ENCODE measurements at places on chromosomes 6 and 20. TPM values are rescaled to one million over a fixed set of nuclear protein-coding genes. Genes with fewer than 3 reads are reported as not detected.

- no peak for DNase-seq
These were observed 56.0 kb downstream of the IRF4 start for GRCh38 chr6:447381-448165.

GRCh38 chr6:135215160-135215559 is 34.1 kb downstream of the MYB start:
- no peak for DNase-seq

GRCh38 chr6:159602431-159603041 is 90.5 kb downstream of the SOD2 start:
- no peak for DNase-seq

- DNase-seq, result no peak
These were observed 1.3 kb downstream of the C6orf141 start for GRCh38 chr6:49551866-49552129.

DNA sequence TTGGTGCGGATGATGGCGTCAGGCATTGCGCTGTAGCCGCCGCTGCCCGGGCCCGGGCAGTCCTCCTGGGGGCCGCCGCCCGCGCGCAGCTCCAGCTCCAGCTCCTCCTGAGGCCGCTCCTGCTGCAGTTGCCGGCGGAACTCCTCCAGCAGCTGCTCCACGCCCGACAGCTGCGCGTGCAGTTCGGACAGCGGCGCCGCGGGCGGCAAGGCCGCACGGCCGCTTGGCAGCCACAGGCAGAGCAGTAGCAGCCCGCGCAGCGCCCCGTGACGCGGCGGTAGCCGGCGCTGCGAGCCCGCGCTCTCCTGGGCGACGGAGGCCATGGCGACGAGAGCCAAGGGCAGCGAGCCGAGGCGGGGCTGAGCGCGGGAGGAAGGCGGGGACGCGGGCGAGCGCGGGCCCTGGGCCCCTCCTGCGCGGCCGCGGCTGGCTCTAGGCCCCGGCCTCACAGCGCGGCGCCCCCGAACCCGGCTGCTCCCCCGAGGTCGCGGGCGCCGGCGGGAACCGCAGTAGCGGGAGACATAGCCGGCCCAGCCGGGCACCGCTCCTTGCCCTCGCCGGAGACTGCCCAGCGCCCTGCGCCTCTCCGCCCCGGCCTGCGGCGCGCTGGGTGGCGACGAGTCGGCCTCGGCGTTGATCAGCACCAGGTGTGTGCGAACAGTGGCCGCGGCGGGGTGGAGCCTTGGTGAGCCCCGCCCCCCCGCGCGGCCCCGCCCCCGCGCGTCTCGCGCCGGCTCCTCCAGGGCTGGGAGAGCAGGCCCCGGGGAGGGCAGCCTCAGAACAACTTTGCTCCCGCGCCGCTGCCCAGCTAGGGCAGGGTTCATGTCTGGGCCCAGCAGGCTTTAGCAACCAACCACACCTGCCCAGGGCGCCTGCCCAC is at the start of gene LRP11:
TSS of gene LRP11 (minus strand) at position 662 of the 880 bp plus-strand sequence. CDS start at position 323, 339 bp downstream.
- no peak for DNase-seq

DNA sequence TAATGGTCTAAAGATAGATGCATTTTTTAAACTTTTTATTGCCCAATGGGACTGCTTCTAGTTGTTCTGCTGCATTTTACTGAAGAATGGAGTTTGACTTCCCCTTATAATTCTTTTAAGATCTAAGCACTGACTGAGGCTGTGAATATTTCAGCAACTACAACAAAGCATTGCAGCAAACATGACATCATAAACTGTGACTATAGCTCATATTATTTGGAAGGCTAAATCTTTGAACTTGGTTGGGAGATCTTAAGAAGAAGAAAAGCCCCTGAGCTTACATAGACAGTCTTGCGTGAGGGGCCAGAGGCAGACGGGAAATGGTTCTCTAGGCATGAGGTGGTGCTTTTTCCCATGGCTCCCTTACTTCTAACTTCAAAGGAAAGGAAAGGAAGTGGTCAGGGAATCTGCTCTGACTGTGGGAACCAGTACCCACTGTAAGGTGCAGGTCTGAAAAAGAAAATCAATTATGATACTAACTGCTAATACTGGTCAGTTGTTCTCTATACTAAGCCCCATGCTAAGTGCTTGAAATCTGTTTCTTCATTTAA is 14.8 kb downstream of the HEY2 start:
- DNase-seq, result no peak

GRCh38 chr6:136521427-136521826 is 28.8 kb downstream of the MAP7 start:
- DNase-seq, result no peak

- peak; percentile 1 for DNase-seq
These were observed 23.6 kb downstream of the DDX43 start for GRCh38 chr6:73418081-73418741.

GRCh38 chr6:66376001-66376400 is 669.0 kb upstream of the EYS start:
- no peak for DNase-seq

- DNase-seq, result no peak
These were observed 97.8 kb upstream of the JAG1 start for GRCh38 chr20:10771435-10772140.

DNA sequence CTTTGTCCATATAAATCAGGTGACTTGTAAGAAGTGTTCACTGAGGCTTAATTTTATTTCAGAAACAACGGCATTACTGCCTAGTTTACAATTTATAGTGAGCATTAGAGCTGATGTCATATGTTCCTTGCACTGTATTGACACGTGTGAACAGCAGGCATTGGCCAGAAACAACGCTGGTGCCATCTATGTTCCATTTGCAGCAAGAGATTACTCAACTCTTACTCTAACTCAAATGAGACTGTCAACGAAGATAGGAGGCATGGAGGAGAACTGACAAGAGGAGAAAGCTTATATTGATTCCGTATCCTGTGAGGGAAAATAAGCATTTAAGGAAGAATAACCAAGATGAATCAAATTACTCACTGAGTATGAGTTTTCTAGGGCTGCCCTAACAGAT is 48.4 kb downstream of the MTFR2 start:
- no peak for DNase-seq

DNA sequence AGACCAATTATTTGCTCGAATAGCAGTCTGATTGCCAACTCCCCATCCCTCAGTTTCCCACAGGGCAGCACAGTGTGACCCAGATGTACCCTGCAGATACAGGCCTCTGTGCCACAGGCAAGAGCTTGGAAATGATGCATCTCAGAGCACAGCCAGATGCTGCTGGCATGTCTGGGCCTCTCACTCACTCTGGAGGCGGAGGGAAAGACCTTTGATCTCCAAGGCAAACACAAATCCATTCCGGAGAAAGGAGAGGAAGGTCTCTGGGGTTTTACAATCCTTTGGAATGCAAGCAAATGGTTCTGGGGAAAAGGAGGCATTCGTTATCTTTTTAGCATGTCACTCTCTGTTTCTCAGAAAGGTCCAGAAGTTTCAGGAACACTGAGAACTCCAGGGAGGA is 74.2 kb downstream of the RIOK1 start:
- DNase-seq, result no peak

DNA sequence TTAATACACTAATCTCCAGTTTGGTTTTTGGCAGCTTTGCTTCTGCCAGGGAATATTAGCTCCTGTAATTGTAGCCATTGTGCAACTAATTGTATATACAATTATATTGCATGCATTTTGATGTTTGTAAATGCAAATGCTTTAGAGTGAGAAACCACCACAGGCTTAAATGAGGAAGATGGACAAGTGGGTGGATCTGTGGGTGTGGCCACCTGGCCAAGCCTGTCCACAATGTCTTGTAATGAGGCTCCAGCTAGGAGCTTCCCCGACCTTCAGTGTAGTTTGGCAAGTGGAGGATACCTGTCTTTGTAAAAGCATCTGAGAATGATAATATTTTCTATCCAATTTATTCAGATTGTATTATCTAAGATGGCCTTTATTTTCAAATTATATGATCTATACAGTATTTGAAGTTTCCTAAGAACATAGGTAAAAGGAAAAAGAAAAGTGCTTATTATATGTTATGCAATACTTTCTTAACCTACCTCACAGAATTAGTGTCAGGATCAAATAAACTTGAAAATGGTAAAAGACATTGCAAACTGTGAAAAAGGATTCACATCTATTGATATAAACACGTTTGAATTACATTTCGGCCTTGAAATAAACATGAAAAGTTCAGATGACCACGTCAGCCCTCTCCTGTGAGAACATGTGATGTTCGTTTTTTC is 49.3 kb upstream of the ARID1B start:
- DNase-seq, result no peak

GRCh38 chr6:85568411-85568810 is 25.2 kb downstream of the SNX14 start:
- DNase-seq, result no peak

DNA sequence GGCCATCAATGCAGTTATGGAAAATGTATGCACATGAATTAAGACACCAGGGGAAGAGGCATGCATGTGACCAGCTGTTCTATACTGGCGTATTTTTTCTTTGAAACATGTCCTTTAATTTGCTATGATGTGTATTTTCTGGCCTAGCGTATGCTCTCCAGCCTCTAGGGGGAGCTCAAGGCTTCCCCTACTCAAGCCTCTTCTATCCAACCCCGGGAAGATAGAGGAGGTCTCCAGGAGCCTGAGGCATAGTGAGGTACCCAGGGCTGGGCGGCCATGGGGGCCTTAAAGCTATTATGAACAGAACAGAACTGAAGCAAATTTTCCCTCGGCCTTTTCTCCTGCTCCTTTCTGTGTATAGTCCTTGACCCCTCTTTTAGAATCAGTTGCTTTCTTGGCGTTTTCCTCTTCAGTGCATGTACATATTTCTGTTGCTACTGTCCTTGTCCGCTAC is 528.9 kb downstream of the MAFB start:
- DNase-seq, result no peak

DNA sequence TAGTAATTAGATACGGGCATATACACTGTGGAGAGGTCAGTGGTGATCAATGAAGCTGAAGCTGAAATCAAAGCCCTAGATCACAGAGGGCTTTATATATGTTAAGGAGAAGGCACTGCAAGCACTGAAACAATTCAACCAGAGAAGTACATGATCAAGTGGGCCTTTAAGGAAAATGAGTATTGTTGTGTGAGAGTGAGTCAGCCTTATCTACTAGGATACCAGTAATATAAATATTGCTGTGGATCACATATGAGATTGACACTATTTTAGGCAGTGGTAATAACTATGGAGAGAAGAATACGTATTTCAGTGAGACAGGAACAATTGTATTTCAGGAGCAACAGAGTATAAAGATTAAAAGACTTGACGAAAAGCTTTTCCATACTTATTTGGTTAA is 1172.2 kb upstream of the GJE1 start:
- no peak for DNase-seq

DNA sequence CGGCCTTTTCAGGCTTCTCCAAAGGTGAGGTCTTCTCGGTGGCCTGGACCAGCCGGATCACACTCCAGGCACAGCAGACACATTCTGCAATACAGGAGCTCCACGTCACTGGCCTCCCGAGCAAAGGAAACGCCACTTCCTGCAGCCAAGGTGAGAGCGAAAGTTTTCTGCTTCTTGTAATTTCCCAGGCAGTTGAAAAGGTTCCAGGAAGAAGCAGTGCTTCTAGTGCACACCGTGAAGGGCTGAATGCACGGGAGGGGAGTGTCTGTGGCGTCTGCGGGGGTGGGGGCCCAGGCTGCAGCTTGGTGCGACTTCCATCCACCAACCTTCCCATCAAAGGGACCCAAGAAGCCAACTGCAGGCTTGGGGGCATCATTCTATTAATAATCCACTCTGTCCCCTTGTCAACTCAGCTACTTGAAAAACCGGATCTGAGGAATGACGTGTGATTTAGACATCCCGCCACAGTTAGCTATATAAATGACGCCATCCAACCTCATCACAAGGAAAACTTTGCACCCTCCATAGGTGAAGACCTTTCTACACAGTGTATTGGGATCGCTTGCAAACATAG is 61.1 kb downstream of the NFATC2 start:
- no peak for DNase-seq

GRCh38 chr6:25369433-25370177 is 90.4 kb downstream of the CARMIL1 start:
- DNase-seq, result no peak

- no peak for DNase-seq
These were observed 121.7 kb upstream of the VGLL2 start for GRCh38 chr6:117143647-117144046.

GRCh38 chr20:29878777-29879442 is 1378.6 kb upstream of the DEFB115 start:
- DNase-seq, result no peak

GRCh38 chr6:25423358-25423757 is 144.2 kb downstream of the CARMIL1 start:
- DNase-seq, result no peak

- DNase-seq, result no peak
These were observed 1.0 kb downstream of the RALGAPA2 start for GRCh38 chr20:20711413-20711812.

- no peak for DNase-seq
These were observed 66.4 kb downstream of the RPP40 start for GRCh38 chr6:4937414-4937813.

GRCh38 chr6:38262609-38263008 is 377.1 kb downstream of the BTBD9 start:
- no peak for DNase-seq

Gene OTOR
- polyA plus RNA-seq, result not detected

Gene LY6G5C
- polyA plus RNA-seq, result 2.7 TPM

Gene ZNF391
- polyA plus RNA-seq, result 0.62 TPM

Gene PAX1
- polyA plus RNA-seq, result not detected

Gene TMEM170B
- polyA plus RNA-seq, result 0.22 TPM

Gene TMEM244
- not detected for polyA plus RNA-seq

Gene BMP6
- polyA plus RNA-seq, result 0.69 TPM

Gene RSPO3
- polyA plus RNA-seq, result not detected

Gene TBC1D7
- polyA plus RNA-seq, result 38.6 TPM

Gene OR2J3
- not detected for polyA plus RNA-seq

Gene PKIG
- 128 TPM for polyA plus RNA-seq
